ENCODE measurements at places on chromosomes 4 and X.

DNA sequence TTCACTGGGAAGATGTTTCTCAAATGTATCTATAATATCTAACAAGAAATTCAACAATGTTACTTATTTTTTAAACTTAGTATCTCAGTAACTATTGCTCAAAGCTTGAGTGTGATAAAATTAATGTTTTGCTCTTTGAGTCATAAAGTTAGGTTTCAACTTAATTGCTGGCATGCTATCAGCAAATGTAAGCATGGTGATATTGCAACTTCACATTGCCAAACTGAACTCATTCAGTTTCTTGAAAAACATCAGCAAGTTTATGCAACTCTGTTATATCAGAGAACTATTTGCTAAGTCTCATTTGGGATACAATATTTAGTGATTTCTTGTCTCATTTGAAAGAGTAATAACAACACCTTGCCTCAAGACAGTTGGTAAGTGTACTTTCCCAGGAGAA lies 91.2 kb upstream of the KLF3 start:
- DNase-seq, result no peak

DNA sequence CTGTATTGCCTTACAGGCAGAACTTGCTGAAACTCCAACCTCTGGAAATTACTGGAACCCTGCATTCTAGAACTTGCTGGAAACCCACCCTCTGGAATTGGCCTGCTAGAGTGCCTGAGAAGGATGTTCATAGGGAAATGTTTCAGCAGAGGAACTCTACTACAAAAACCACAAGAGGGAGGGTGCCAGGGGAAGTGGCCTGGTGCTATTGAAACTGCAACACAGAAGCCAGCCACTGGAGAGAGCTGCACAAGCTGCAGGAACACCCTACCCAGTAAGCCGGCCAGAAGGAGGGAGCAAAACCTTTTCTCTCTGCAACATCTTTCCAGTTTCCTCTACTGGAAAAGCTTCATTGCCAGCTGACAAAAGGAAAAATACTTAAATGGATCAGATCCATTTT lies 2.5 kb upstream of the BRWD3 start:
- DNase-seq, result no peak

DNA sequence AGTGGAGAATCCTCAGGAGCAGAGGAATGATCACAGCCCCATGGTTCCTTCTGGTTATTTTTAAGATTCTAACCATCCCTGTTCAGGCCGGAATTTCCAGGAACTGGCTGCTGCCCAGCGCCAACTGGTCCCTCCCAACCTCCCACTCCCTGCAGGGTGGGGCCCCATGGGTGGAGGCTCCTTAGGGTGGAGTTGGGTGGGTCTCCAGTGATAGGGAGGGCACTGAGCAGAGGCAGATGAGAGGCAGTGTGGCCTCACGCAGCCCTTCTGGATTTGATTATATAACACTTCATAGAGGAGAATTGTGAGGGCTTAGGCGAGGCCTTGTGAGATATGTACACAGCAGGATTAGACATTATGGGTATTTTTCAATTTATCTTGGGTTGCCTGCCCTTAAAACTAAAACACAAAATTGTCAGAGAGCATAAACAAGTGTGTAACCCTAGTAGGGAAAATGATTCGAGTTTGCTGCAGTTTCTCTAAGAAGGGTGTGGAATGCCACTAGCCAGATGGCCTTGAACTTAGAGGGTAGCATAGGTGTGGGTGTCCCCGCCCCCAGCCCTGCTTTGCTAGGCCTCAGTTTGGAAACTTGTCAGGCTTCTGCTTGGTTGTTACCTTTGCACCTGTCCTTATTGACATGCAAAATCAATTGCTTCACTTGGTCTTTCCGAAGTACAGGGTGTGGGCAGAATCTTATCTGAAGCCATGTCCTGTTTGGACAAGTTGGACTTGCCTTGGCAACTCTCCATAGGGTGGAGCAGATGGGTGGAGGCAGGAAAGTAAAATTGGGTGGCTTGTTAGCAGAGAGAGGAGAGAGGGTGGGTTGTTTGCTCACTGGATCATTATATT lies 9.4 kb downstream of the KLF3 start:
- peak; percentile 43 for DNase-seq

GRCh38 chrX:136827026-136827425 lies 46.3 kb upstream of the ARHGEF6 start:
- peak; percentile 40 for DNase-seq

DNA sequence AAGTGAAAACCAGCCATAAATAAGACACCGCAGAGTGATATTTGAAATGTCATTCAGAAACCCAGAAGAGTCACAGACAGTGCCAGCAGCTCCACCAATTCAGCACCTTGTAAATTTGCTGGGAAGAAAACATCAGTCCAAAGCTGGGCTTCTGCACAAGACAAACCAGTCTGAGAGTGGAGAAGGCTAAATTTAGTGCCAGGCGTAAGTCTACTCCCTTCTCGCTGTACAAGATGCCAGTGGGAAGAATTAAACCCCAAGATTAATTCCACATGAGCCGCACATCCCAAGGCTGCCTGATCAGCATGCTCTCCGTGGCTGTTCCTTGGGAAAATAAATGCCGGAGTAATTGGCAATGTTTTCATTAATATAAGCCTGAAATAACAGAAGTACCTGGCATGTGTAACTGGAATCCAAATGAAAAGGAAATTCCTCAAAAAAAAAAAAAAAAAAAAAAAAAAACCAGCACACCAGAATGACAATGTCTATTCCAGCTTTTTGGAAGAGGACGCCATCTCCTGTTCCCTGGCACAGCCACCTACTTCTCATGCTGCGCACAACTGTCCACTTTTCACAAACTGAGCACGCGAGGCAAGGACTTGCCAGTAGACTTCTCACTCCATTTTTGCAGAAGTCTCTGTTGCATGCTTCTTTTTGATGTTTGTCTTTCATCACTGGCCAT lies 95.5 kb downstream of the NSUN7 start:
- DNase-seq, result no peak

- DNase-seq, result no peak
Measured at GRCh38 chrX:9370893-9371292, 94.0 kb upstream of the TBL1X start.

DNA sequence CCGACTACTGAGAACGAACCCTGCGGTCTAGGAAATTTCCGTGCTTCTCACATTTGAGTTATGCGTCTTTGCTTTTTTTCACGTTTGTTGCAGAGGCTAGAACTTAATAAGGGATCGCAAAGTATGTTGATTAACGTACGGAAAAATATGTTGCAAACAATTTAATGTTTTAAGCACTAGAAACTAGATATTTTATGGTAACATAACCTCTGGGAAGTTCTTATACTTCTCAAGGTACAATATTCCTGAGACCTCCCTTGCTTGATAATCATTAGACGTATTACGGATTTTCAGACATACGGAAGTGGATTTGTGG lies 639 bp upstream of the PRDM5 start:
- no peak for DNase-seq

- no peak for DNase-seq
Measured at GRCh38 chr4:187992971-187993370, 2.6 kb upstream of the ZFP42 start.

- DNase-seq, result no peak
Measured at GRCh38 chr4:102318105-102318504, 27.2 kb downstream of the SLC39A8 start.

DNA sequence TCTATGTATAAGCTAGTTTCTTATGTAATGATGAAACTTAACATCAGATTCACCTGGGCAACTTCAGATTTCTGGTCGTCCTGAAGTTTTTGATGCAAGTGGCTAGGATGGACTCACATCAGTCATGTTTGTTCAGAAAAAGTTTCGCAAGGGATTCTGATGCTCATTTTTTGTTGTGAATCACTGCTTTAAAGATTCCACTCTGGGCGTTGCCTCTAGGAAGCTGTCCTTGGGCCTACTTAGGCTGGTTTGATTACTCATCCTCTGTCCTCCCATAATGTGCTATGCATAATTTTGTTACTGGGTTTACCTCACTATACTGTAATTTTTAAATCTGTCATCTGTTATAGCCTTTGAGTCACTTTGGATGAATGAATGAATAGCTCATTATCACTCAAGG lies 30.8 kb downstream of the HERC3 start:
- no peak for DNase-seq

- DNase-seq, result no peak
Measured at GRCh38 chr4:54513204-54513603, 144.6 kb upstream of the KIT start.

- no peak for DNase-seq
Measured at GRCh38 chr4:3346146-3346545, 53.3 kb downstream of the RGS12 start.

DNA sequence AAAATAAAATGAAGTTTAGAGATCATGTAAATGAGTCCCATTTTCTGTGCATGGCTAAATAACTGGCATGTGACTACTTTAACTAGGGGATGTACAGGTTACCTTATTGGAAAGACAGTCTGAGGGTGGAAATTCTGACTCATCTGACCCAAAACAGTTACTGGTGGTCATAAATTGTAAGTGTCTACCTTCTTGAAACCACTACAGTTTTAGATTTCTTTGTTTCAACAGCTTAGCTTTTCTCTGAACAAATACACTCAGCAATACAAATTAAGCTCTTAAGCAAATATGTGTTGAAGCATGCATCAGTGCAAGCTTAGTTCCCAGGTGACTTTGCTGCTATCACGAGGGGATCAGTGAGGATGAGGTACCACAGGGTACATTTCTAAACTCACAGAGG lies 60.7 kb upstream of the PGM2 start:
- DNase-seq, result peak; percentile 13

- DNase-seq, result no peak
Measured at GRCh38 chr4:122731676-122732075, 828 bp upstream of the BBS12 start.

GRCh38 chrX:155747520-155747919 lies 133.6 kb upstream of the VAMP7 start:
- DNase-seq, result no peak

DNA sequence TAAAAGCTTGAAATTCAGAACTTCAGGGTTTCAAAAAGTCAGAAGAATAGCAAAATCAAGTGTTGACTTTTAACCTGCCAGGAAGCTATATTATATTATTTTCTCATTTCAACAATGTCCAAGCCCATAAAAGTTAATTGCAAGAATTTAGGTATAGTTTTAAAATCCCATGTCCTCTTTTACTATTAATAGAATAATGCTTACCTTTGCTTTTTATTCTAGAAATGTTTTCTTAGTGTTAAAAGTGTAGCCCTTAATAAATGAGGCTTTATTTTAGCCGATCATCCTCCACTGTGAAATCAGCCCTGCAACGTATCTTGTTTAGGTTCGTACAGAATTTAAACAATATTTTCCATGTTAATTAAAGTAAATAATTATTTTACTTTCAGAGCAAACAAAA lies 31.5 kb downstream of the TMA16 start:
- DNase-seq, result no peak

GRCh38 chrX:130174045-130174704 lies 2.4 kb downstream of the RAB33A start:
- DNase-seq, result no peak

- no peak for DNase-seq
Measured at GRCh38 chrX:123731258-123731986, 1.4 kb downstream of the THOC2 start.

Data from NCI-H748 treated with DMSO at 0.1 percent for 48 hours (cell line).